Cardiac fibroblast (primary cell): ENCODE measurements at places on chromosomes 12 and 14.

GRCh38 chr14:74571441-74571841, 40.6 kb downstream of the LTBP2 start:
- no peak for DNase-seq

GRCh38 chr12:67757651-67758050, 109.1 kb downstream of the DYRK2 start:
- no peak for DNase-seq

DNA sequence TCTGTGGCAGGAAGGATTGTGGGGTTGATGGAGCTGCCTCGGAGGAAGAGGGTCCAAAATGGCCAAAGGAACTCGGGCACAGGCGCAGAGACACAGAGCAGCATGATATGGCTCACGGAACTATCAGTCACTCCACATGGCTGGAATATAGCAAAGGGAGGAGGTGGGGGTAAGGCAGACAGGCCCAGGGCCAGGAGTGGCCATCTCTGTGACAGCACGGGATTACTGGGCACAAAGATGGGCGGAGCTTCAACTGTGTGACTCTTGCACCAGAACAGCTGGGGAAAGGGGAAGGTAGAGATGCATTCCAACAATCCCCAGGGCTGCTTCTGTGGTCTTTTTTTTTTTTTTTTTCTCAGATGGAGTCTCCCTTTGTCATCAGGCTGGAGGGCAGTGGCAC, 24.8 kb upstream of the EML1 start:
- DNase-seq, result peak; percentile 76

- DNase-seq, result no peak
Observed at GRCh38 chr12:12290206-12290605, 23.4 kb upstream of the LRP6 start.

DNA sequence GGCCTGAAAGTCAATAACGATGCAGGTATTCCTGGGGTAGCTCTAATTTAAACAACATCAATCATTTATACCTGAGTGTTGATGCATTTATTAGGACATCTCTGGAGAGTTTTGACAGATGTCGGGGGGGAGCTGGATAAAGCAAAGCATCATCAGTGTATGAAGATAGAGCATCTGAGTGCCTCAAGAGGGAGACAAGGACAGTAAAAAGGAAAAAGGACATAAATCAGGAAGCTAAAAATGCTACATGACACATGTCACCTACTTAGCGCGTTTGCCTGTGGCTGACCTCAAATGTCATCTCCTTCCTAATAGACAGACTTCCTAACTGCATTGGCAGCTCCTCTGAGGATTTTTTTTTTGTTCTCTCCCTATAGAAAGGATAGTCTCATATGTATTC, 259.5 kb upstream of the PKP2 start:
- DNase-seq, result no peak

DNA sequence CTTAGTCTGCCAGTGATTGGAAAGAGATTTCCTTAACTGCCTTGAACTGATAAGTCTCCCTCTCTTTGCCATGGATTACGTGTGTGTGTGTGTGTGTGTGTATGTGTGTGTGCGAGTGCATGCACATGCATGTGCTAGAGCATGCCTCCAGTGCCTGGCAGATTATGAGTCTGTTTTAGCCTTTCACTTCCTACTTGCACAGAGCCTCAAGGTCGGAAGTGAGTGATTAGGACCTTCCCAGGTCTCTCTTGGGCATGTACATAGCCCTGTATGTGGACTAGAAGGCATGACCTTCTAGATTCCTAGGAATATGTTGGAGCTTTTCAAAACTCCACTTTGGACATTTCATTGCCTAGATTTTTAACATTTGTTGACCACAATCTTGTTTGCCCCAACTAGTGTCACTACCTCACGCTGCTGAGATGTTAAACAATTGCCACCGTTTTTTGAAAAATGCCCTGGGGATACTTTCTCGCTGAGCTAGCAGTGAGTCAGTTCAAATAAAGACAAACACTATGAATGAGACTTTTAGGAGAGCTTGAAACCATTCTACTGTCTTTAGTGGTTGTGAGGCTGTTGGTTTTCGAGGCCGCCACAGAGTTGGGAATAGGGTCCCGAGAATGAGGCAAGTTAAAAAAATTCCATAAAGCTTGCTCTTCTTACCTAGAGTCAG, 28.2 kb downstream of the KIAA0586 start:
- peak; percentile 18 for DNase-seq

DNA sequence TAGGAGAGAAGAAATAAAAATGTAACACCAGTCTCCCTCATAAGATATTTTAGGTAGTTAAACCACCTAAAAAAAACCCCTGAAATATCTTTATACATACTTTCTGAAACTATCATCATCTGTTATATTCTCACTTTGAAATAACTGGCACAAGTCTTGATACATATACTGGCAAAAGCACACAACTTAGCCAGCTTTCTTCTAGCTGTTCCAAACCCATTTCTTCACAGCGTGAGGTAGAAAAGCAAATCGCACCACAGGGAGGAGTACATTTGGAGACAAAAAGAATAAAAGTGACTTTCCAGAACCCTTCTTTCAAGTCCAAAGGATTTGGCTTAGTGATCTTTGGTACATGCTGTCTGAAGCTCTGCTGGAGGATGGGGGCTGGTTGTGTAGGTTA, 78.5 kb downstream of the RERG start:
- no peak for DNase-seq

DNA sequence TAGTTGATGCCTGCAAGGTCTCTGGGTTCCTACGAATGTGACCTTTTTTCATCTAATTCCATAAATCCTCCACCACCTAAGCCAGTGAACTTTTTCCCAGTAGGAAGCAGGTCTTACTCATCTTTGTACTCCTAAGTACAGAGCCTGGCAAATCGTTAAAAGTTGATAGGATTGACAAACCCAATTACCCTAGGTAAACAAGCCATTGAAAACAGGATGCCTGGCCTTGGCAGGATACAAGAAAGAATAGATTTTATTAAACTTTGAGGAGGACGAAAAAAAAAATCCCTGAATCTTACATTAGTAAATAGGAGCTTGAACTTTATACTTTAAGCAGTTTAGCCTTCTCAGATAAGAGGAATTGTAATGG, 5.6 kb downstream of the TBPL2 start:
- no peak for DNase-seq

- no peak for DNase-seq
Observed at GRCh38 chr12:116736962-116737773, 701 bp downstream of the SPRING1 start.

DNA sequence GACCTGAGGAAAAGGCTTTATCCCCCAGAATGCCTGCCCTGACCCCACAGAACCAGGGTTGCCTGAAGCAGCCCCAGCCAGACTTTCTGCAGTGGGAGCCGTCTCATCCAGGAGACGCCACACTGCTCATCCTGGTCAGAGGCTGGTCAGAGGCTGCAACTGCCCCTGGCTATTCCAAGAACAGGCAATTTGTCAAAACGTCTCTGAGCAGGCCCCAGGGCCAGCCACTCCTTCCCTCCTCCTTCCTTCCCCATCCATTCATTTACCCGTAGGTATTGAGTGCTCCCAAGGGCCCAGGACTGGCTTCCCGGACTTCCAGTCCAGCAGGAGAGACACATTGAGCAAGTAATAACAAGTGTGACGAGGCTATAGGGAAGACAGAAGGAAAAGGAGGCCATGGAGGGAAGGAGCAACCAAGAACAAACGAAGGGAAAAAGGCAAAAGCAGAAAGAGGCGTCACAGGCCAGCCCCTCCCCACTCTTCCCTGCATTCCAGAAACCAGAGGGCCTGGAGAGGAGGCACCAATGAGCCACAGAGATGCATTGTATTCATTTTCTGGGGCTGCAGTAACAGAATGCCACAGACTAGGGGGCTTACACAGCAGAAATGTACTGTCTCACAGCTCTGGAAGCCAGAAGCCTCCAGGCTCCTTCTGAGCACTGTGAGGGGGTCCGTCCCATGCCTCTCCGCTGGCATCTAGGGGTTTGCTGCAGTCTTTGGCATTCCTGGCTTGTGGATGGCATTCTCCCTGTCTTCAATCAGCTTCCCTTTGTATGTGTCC, 21.0 kb upstream of the CD9 start:
- DNase-seq, result peak; percentile 7

GRCh38 chr12:101204602-101205304, 5.3 kb downstream of the SLC5A8 start:
- DNase-seq, result no peak

DNA sequence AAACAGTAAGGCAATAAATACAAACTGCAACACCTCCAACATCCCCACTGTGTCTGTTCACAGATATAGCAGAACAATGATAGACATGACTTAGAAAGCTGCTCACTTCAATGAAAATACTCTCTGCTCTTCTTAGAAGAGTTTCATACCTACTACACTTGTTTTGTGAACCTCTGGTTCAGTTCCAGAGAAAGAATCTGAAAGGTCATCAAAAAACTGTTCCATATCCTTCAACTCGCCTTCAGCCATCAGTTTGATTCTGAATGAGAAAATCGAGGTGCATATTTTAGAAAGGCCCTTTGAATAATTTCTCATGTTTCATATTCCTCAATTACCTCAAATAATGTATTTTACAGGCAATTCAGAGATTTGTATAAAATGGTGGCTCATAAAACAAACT, 5.5 kb downstream of the ANAPC5 start:
- DNase-seq, result no peak

- DNase-seq, result no peak
Observed at GRCh38 chr14:39180553-39180952, 5.5 kb downstream of the PNN start.

DNA sequence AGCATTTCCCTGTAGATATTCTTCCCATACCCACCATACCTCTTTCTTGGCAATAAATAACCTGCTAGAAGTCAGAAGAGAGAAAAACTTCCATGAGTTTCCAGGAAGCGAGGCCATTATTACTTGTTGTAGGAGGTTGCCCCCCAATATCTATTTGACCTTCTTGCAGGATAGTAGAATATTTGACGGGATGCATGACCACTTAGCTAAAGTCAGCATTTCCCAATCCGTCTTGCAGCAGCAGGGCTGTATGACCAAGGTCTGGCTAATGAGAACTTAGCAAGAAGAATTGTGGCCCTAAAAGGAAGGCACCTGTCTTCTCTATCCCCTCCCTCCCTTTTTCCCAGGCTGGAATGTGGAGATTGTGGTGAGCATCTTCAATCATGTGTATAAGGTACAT, 51.5 kb downstream of the NINJ2 start:
- no peak for DNase-seq

DNA sequence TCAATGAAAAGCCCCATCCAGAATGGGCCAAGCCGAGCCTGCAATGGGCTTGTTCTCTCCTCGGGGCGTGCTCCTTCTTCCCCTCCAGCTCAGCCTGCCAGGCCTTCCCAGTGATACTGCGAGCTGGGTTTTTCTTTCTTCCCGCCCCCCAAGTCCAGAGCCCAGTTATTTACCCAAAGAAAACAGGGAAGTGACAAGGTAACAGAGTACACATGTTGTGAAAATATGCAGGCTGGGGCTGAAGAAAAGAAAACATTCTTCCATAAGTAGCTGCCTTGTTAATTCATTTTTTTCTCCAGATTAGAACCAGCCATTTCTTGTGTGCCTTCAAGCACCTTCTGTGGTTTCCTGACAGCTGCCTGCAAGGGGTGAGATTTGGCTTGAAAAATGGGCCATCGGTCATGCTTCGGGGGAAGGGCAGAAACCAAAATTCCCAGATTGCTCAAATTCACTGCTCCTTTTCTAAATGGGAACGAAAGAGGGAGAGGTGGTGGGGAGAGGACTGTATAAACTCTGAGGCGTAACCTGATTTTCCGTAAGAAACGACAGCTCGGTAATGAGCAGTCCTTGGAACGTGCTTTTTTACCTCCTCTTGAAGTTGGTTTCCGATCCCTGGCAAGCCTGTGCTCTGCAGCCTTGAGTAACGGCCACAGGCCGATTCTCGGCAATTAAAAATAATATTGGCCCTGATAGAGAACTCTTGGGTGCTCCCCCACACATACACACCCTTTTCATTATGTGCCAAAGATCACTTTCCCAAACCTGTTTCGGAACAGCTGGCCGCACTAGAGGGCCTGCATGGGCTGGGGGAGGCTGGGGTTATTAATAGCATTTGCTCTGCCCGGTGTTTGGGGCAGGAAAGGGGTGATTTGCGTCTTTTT, 229.4 kb downstream of the ZFP36L1 start:
- DNase-seq, result peak; percentile 69

- no peak for DNase-seq
Observed at GRCh38 chr12:81968421-81968820, 209.3 kb upstream of the PPFIA2 start.

DNA sequence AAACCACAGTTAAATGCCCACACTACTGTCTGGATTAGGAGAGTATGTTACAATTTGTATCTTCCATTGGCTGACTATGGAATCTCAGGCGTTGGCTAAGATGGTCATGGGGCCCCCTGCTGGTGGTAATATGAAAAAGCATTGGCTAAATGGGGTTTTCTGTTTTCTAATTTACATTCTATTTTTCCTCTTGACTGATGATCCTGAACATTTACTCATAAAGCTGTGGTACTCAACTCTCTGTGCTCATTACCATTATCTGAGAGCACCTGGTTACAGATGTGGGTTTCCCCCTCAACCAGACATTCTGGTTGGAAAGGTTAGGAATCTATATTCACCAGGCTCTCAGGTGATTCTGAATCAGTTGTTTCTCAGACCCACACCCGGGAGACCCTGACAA, 64.8 kb downstream of the WSCD2 start:
- DNase-seq, result peak; percentile 18

- peak; percentile 21 for DNase-seq
Observed at GRCh38 chr12:18284386-18284785, 23.1 kb downstream of the PIK3C2G start.

GRCh38 chr14:63383776-63384367, 65.1 kb upstream of the GPHB5 start:
- DNase-seq, result no peak

DNA sequence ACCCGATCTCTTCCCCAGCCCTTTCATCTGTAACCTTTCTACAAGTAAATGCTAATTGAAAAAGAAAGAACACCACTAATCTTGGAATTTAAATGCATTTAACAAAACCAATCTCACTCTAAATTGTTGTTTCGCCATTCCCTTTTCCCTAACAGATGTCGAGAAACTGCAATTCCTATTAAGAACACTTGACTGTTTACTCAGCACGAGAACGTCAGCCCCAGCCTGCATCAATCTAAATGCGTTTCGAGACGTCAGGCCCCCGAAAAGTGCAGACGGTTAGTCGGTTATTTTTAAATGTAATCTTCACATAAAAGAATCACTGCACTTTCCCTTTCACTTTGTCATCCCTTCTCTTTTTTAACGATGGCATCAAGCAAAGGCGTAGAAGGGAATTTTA, 837.6 kb downstream of the VRK1 start:
- no peak for DNase-seq

GRCh38 chr12:123900871-123901376, 71.7 kb downstream of the CCDC92 start:
- no peak for DNase-seq

- DNase-seq, result no peak
Observed at GRCh38 chr14:89036371-89036770, 211.9 kb downstream of the TTC8 start.

DNA sequence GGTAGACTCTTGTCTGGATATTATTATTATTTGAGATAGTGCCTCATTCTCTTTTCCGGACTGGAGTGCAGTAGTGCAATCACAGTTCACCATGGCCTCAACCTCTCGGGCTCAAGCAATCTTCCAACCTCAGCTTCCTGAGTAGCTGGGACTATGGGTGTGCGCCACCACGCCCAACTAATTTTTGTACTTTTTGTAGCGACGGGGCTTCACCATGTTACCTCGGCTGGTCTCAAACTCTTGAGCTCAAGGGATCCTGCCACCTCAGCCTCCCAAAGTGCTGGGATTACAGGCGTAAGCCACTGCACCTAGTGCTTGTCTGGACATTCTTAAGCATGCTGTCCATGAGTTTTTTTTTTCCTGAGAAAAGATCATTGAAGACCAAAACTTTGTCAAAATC, 498.9 kb upstream of the RGS6 start:
- DNase-seq, result no peak

GRCh38 chr12:106595268-106595667, 12.5 kb downstream of the RFX4 start:
- no peak for DNase-seq
